ENCODE measurements at places on chromosomes 5 and 9.

DNA sequence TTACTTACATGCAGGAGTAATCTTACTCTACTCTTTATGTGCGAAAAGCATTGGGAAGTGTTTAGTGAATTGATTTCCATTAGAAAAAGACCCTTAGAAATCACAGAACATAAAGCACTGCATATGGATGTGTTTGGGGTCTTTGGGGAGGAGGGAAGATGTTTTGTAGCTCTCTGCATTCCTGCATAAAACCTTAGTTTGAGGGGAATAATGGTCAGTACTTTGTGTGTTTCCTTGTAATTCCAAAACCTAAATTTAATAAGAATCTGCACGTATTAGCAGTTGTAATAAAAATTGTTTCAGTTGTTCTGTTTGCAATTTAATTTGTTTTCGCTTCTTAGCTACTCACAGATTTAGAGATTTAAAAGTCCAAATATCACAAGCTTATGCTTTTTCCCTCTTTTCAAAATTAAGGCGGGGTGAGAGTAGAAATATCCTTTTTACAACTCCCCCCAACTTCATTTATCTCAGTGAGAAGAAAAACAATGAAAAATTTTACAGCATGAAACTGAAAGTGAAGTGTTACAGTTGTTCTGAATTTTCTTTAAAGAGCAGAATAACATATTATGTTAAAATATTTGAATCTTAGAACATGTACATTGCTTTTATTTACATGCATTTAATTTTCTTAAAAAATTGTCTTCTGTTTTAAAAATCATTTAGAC is 143.8 kb downstream of the SMARCA2 start:
- DNase-seq: no peak

DNA sequence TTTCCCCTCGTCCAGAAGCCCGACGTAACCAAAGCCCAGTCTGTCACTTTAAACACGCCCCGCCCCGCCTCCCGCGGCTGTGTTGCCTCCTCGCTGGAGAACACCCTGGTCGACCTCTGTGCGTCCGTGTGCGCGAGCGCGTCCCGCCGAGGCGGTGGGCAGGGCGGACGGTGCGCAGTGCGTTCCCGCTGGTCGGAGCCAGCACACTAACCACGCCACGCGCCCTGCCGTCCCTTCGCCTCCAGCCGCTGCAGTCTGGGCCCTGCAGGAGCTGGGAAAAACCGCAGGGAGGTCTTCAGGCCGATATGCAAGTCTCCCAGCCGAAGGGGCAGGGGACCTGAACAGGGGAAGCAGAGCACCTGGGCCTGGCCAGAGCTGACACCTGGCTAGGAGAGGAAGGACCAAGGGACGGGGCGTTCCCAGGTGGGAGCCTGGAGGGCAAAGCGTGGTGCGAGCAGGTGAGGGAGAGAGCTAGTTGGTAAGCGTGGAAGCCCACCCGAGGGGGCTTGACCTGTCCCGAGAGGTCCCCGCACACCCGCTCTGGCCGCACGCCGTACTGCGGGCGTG is 1.3 kb upstream of the PHPT1 start:
- DNase-seq: no peak

GRCh38 chr9:12732971-12733370 is 39.8 kb downstream of the TYRP1 start:
- DNase-seq: no peak

DNA sequence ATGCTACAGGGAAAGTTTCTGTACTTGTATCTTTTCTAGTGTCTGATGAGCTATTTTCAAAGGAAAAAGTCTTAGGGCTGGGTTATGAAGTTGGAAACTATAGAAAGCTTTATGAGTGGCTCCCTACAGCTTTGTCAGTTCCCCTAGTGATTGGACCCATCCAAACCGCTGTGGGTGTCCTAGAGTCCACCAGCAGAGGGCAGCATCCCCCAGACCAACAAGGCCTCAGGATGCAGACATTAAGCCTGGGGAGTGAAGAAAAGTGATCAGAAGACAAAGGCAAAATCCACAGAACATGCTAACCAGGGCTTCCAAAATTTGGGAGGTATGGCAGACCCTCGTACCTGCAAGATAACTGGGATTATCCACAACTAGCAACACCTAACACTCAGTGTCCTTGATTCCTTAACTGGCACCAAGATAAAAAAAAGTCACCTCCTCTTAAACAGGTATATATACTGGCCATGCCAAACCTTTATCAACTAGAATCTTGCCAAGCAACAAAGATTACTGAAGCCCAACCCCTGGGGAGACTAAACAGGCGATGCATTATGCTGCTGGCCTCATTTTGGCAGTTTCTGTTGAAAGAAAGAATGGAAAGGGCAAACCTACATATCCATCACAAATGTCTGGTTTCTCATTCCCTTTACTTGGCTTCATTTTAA is 110.4 kb upstream of the NR5A1 start:
- DNase-seq: peak; percentile 78

DNA sequence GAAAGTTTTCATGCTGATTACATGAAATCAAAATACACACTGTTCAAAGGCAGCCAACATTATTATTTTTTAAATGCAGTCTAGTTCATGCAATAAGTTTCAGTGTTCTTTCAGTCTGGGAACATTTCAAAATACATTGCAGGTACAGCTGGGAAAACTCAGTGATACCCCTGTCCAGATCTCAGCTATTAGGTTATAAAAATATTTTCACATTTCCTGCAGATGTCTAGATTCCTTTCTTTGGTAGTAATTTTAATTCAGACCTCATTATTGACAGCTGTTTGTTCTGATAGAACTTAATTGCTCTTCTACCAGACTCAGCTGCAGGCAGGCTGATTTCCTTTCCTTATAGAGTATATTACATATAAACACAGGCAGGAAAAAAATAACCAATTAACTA is 556.8 kb upstream of the DMAC1 start:
- DNase-seq: no peak

Measured in type B pancreatic cell (in vitro differentiated cells).